ENCODE measurements at places on chromosomes 13 and 19.

DNA sequence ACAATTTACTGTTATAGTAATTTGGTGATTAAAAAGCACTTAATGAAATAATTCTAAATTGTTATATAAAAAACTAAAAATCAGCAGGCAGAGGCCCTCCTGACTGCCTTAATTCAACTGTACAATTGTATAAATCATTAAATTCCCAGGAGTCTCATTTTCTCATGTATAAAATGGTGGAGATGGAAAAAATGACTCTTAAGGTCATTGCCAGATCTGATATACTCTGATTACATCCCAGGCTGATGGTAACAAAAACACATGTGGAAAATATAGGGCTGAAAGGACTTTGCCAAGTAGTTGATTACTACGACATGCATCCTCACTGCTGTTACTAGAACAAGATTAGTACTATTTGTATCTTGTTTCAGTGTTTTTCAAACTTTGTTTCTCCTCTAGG is 1020.0 kb upstream of the SLC10A2 start:
- no peak for DNase-seq

- DNase-seq, result no peak
These were observed 88.4 kb downstream of the USP12 start for GRCh38 chr13:27083183-27083582.

DNA sequence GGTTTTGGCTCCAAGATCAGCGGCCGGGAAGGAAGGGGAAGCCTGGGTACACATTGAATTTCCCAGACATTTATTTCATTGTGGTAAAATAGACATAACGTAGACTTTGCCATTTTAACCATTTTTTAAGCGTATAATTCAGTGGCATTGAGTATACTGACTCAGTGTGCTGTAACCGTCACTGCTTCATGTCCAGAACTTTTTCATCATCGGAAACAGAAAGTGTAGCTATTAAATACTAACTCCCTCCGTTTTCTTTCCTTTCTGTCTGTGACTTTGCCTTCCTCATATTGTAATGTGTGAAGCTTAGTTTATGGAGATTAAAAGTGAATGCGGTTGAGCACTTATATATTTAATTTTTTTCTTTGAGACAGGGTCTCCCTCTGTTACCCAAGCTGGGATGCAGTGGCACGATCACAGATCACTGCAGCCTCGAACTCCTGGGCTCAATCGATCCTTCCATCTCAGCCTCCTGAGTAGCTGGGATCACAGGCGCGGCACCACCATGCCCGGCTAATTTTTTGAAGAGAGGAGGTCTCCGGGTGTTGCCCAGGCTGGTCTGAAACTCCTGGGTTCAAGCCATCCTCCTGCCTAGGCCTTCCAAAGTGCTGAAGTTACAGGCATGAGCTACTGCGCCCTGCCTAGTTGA is 1.4 kb downstream of the HNRNPM start:
- DNase-seq, result no peak

DNA sequence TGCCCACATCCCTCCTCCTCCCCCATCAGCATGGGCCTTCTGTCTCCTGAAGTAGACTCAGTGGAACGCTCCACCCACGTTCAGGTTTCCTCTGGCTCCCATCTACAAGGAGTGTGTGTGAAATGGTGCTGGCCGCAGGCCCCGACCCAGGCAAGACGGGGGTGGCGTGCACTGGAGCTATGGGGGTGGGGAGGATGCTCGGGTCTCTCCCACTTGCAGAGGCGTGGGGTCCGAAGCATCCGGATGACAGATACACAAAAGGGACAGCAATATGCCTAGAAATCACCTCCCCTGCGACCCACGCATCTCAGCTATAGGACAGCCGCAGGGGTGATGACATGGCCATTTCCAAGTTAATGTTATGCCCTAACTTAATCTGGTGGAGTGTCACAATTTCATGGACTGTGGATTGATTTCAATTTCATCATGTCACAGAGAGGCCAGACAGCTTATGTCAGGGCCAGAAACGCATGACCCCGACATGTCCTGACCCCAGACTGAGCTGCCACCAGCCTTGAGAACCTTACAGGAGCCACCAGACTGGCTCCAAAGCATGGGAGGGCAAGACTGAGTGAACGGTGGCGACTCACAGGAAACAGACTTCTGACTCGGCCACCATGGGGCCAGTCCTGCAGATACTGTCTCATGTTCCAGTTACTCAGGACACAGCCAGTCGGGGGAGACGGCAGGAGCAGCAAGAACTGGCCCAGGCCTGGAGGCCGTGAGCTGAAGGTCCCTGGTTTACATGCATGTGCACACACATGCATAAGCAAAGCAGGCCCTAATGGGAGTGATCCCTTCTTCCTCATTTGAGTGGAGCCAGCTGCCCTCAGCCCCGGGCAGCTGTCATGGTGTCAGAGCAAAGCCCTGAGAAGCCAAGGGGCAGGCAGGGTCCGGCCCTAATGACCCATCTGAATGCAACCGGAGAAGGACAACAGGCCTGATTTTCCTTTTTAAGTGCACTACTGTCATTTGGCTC is 82.2 kb downstream of the SLC7A1 start:
- no peak for DNase-seq

DNA sequence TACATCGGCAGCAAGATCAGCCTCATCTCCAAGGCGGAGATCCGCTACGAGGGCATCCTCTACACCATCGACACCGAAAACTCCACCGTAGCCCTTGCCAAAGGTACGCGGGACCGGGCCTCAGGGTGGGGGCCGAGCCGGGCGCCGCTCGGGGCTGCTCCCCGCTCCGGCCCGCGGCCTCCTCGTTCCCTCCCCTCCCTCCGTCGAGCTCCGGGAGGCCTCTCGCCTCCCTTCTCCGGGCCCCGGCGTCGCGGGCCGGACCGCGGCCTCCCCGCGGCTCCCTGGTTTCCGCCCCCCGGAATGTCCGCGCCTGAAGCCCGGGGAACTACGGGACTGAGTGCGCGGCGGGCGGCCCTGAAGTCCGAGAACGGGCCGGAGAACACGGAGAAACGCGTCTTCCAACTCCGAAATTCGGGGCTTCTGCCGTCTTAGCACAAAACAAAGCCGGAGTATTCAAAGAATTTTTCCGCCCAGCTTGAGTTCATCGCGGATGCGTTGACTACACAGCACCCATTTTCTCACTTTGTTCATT is 423 bp downstream of the LSM14A start:
- DNase-seq, result no peak

DNA sequence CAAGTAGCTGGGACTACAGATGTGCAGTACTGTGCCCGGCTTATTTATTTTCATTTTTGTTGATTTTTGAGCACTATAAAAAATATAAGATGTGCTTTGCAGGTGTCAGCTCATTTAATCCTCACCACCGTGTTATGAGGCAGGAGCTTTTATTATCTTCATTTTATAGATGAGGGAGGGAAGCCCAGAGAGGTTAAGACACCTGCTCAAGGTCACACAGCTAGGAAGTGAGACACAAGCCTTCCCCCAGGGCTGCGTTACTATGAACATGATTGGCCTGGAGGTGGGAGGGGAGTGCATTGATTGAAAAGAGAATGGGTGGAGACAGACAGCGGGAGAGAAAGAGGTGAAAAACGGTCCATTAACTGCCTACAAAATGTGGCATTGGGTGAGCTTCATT is 7.2 kb downstream of the ANKRD24 start:
- DNase-seq, result no peak

- DNase-seq, result no peak
These were observed 1.0 kb upstream of the NAT14 start for GRCh38 chr19:55483706-55484592.

DNA sequence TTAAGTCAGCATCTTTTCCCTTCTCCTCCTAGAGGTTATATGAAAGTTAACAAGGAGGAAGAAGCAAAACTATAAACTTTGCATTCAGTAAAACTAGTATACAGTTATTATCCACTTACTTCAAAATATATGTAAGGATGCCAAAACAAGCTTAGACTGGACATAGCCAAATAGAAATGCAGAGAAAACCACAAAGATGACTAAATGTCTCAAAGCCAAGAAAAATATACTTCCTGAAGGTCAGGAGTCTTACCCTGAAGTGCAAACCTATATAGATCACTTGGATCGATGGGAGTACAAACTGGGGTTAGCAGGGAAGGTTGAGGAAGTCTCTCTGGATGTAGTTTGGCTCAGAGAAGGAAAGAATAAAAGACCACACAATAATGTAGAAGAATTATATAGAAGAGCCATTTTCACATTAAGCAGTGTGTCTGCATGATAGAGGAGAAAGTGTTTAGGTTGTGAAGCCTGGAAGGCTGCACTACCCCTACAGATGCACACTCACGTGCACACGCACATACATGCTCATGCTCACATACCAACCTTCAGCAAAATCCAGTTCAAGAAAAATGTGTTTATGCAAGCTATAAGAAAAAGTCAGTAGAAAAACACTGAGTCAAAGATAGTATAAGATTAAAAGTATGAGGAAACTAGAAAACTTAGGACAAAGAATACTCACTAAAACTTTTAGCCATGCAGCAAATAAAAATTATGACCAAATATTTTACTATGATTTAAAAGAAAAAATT is 112.1 kb upstream of the RXFP2 start:
- DNase-seq, result no peak

DNA sequence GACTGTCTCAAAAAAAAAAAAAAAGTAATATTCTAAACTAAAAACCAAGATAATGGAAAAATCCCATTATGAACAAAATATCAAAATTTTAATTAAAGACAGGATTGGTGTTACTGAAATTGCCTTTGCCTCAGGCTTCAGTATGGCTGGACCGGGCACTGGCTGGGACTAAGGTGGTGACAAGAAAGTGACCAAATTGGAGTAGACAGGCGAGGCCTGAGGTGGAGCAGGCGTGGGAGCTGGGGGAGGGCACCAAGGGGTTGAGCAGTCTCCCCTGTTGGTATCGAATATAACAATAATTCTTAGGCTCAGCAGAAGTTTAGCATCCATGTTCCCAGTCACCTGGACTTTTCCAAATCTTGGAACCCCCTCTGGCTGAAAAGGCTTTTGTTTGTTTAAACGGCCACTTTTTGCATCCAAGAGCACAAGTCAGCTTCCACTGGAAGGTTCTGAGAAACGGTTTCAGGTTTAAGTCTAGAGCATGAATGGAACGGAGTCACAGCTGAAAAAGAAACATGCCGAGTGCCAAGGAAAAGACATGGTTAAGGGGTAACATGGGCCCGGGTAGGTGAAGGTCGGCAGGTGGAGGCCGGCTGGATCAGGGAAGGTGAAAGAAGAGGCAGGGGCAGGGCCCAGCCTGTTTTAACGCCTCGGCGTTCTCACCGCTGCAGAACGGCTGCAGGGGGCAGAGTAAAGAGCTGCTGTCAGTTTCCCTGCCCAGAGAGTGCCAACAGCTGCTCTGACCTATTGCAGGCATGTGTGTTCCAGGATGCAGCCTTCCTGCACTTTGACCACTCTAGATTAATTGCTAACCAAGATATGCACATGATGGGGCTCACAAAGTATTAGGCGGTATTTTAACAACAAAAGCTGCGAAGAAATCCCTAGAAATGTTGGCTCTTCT is 104.4 kb downstream of the TM9SF2 start:
- peak; percentile 56 for DNase-seq

DNA sequence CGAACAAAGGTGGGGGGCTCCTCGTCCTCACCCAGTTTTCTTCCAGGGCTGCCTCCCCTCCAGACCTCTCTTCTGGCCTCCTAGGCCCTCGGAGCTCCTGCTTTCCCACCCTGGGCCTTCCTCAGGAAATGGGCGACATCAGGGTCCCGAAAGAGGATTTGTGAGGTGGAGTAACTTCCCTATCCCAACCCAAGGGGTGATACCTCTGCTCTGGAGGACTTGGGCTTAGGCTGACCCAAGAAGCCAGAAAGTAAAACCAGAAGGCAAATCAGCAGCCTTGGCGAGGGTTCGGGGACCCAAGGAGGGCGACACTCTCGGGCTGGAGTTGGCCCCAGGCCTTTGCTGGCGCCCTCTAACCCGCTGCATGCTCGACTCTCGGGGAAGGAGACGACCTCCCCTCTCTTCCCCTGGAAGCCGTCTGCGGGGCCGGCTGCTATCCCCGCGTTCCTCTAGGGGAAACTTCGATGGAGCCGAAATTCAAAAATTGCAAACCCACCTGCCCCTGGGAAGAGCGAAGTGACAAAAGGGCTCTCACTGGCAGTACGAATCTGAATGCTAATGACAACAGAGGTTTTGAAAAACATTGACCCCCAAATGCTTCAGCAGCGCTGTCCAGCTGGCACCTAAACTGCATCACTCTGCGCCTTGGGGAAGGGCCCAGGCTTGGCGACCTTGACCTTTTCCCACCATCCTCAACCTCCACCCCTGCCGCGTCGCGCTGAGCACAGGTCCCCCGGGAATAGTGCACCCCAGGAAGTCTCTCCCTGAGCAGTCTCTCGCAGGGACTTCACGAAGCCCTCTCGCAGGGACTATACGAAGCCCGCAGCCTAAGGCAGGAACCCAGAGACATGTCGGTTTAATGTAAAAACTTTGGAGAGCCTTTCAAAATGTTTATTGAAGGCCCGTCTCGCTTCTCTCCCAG is 2.4 kb downstream of the PDX1 start:
- DNase-seq, result no peak

DNA sequence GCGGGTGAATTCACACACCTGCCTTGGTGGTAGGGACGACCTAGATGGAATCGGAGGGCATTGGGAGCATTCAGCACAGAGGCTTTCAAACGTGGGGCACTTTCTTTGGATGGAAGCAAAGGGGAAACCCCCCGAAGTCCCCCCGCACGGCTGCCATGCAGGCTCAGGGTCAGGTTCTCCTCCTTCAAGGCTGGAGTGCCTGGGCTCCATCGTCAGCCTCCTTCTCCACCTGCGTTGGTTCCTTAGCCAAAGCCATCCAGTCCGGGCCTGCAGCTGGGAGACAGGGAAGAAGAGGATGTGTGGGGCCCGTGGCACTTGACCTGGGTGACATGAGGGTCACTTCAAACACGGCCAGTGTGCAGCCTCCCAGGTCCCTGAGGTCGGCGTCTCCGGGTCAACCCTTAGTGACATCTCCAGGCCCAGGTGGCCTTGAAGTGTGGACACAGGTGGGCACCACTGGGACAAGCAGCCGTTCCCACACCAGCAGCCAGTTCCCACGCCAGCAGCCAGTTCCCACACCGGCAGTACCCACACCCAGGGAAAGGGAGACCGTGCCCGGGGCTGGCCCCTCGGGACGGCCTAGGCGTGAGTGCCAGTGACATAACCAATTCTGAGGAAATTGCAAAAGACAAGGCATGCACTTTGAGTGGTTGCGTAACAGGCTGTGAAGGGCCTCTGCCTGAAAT is 116.0 kb downstream of the SOX1 start:
- no peak for DNase-seq

DNA sequence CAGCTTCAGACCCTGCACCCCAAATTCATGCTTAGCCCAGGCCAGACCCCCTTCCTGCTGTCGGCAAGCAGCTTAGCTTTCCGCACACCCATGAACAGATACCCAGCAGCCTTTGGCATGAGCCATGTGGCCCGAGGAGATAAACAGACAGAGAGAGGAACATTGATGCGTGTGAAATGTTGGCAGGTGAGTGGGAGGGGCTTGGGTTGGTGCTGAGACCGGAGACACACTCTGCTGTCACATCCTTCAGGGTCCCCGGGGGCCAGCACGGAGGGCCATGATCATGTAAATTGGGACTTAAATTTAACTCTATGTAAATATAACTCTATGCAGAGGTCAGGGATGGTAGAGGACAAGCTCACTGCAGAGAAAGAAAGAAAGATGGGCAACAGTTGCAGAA is 1.5 kb downstream of the CD22 start:
- DNase-seq, result no peak

- DNase-seq, result no peak
These were observed 18.2 kb upstream of the STK24 start for GRCh38 chr13:98595134-98595533.

GRCh38 chr19:29375429-29376119 is 150.2 kb upstream of the VSTM2B start:
- DNase-seq, result no peak
